ENCODE measurements at places on chromosomes 3 and 15.

GRCh38 chr3:139676632-139677387 is 962 bp downstream of the NMNAT3 start:
- no peak for DNase-seq

GRCh38 chr15:73749533-73749932 is 3.6 kb downstream of the INSYN1 start:
- DNase-seq, result no peak

- no peak for DNase-seq
Observed at GRCh38 chr15:33449810-33450209, 139.0 kb downstream of the RYR3 start.

GRCh38 chr3:31880482-31881078 is 100.5 kb downstream of the OSBPL10 start:
- no peak for DNase-seq

- DNase-seq, result no peak
Observed at GRCh38 chr3:44080474-44081072, 161.1 kb upstream of the TOPAZ1 start.

GRCh38 chr3:59559721-59560435 is 510.1 kb upstream of the CFAP20DC start:
- no peak for DNase-seq

- no peak for DNase-seq
Observed at GRCh38 chr15:66866656-66867055, 164.6 kb downstream of the SMAD6 start.

DNA sequence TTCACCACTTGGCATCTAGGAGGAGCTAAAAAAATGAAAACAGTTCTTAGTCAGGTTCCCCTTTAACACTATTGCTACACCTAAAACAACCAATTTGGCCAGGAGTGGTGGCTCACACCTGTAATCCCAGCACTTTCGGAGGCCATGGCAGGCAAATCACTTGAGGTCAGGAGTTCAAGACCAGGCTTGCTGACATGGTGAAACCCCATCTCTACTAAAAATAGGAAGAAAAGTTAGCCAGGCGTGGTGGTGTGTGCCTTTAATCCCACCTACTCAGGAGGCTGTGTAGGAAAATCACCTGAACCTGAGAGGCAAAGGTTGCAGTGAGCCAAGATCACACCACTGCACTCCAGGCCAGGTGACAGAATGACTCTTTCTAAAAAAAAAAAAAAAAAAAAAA is 124.1 kb downstream of the DGKG start:
- DNase-seq, result no peak

- no peak for DNase-seq
Observed at GRCh38 chr3:114831861-114832260, 315.2 kb downstream of the ZBTB20 start.

DNA sequence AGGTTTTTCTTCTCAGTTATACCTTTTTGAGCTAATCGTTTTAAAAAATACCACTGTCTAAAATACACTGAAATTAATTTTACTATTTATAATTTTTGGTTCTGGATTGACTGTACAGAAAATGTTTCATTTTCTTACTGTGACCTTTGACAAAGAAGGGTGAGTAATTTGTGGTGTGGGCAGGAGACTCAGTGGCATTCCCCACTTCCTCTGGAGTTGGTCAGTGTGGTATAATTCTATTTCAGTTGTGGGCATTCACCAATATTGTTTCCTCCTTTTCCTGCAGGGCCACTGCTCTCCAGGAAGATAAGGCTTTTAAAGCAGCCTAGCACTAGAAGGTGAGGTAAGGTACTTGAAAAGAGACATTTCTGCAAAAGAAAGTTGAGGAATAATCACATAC is 6.5 kb downstream of the DAG1 start:
- no peak for DNase-seq

DNA sequence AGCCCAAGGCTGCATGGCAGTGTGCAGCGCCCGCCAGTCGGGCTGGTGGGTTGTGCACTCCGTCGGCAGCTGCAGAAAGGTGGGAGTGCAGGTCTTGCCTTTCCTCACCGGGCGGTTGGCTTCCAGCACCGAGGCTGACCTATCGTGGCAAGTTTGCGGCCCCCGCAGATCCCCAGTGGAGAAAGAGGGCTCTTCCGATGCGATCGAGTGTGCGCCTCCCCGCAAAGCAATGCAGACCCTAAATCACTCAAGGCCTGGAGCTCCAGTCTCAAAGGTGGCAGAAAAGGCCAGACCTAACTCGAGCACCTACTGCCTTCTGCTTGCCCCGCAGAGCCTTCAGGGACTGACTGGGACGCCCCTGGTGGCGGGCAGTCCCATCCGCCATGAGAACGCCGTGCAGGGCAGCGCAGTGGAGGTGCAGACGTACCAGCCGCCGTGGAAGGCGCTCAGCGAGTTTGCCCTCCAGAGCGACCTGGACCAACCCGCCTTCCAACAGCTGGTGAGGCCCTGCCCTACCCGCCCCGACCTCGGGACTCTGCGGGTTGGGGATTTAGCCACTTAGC is 4.3 kb downstream of the ISL2 start:
- no peak for DNase-seq

- no peak for DNase-seq
Observed at GRCh38 chr3:19473971-19474580, 325.8 kb downstream of the KCNH8 start.

DNA sequence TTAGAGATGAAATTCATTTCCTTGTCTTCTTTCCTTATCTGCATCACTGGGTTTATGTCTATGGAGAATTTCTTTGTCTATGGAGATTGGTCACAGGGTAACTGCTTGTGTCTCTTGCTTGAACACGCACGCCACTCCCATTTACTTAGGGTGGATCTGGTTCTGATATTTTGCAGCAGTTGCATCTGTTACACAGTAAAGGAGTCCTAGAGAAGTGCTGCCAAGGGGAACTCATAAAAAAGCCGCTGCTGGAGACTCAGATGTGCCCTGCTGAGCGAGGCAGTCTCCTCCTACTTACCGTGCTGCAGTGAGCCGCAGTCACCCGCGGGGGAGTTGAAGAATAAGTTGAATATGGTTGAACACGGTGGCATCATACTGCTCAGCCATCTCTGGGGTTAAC is 105.2 kb upstream of the KLHL25 start:
- no peak for DNase-seq

- DNase-seq, result no peak
Observed at GRCh38 chr15:39884351-39884750, 35.7 kb downstream of the GPR176 start.

DNA sequence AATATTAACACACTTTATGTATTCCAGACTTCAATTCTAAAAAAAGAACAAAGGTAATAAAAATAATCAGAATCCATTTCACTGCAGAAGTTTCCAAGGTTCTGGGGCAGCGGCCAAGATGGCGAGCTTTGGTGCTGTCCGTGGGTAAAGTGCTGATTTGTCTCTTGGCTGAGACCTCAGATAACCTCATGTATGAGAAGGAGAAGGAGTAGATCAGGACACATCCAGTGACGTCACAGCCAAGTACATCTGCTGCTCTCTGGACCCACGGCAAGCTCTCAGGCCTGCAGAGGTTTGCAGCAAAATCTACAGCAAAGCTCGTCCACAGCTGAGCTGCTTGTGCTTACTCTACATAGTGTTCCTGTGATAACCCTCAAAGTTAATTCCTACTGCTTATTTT is 165.7 kb downstream of the MAGI1 start:
- no peak for DNase-seq

DNA sequence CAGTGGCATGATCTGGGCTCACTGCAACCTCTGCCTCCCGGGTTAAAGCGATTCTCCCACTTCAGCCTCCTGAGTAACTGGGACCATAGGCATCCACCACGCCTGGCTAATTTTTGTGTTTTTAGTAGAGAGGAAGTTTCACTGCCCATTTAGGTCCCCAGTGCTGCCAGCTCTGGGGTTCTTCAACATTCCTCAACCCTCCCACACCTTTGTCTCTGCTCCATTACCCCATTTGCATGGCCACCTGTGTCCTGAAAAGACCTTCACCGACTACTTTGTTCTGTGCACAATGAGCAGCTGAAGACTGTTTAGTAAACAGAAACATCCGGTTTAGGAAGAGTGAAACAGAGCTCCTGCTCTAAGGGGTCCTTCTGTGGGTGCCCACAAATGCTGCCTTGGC is 92.0 kb downstream of the FAM43A start:
- DNase-seq, result no peak

GRCh38 chr15:100571592-100572167 is 30.3 kb downstream of the LINS1 start:
- DNase-seq, result no peak

GRCh38 chr3:148075771-148076716 is 621.7 kb upstream of the AGTR1 start:
- peak; percentile 74 for DNase-seq

DNA sequence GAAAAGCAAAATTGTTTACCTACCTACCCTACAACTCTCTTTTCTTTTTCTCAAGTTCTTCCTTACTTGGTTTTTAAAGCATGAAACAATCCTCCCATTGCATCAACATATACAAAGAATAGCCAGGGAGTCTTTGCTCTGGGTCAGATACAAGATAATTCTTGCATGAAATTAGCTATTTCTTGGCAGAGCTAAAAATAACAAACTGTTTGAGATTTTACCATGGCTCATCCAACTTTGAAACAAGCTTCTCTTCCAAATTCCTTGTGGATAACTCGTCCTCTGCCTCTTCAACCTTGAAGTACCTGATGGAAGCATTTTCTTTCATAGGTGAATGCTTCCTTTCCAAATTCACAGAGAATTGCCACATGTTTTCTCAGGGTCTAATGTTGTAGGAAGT is 9.2 kb upstream of the CBLB start:
- DNase-seq, result no peak

- no peak for DNase-seq
Observed at GRCh38 chr3:13491206-13491974, 11.3 kb downstream of the HDAC11 start.

DNA sequence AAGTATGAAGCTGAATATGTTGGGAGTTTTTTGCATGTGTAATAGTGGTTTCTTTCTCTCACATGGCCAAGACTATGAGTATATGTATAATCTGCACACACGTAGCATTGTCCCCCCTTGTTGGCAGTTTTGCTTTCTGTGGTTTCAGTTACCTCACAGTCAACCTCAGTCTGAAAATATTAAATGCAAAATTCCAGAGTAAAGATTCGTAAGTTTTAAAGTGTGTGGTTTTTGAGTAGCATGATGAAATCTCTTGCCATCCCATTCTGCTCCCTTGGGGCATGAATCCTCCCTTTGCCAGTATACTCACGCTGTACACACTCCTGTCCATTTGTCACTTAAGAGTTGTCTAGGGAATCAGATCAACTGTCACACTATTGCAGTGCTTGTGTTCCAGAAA is 742.0 kb upstream of the CCDC54 start:
- no peak for DNase-seq

GRCh38 chr3:31051226-31051625 is 156.8 kb upstream of the GADL1 start:
- no peak for DNase-seq

GRCh38 chr15:63499611-63500010 is 4.8 kb upstream of the USP3 start:
- no peak for DNase-seq

DNA sequence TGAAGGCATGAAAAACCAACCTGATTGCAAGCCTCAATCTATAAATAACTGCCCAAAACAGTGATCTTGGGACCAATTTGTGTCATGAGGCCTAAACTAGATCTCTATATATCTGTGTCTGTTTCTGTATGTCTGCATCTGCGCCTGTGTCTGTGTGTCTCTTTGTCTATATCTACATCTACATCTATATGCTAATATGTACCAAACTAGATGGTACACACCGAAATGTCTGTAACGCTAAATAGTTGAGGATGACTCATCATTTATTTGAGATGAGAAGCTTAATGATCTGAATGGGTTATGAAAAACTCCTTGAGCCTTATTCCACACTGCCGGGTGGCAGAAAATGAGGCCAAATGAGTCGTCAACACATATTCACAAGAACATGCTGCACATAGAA is 982.3 kb downstream of the ROBO2 start:
- DNase-seq, result no peak

DNA sequence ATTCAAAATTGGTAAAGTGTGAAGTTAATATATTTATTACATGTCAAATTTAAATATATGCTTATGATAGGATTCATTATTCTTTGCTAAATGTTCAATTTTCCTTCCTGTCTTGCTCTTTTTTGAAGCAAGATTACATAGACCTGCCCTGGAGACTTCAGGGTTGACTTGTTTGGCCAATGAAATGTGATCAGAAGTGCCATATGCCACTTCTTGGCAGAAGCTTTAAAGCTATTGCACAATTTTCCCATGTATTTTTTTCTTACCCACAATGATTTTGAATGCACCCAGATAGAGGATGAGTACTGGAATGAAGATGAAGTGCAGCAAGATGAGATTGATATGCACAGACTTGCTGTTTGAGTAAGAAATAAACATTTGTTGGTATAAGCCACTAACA is 406.3 kb upstream of the BCHE start:
- DNase-seq, result no peak

- no peak for DNase-seq
Observed at GRCh38 chr3:187136936-187137335, 2.4 kb downstream of the RPL39L start.

DNA sequence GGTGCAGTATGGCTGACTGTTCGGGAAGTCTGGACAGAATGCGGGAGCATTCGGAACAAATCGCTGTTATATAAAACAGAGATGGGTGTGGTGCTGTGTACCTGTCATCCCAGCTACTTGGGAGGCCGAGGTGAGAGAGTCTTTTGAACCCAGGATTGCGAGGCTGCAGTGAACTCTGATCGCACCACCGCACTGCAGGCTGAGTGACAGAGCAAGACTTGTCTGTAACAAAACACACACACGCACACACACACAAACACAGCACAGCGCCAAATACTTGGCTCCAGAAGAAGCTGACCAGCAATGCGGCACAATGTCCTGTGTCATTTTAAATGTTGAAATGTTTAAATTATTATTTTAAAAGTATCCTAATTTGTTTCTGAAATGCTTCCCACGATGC is 12.6 kb downstream of the RFTN1 start:
- DNase-seq, result no peak

GRCh38 chr3:130915567-130916292 is 21.8 kb downstream of the ATP2C1 start:
- DNase-seq, result no peak

- peak; percentile 75 for DNase-seq
Observed at GRCh38 chr3:125437631-125438435, 62.7 kb upstream of the ZNF148 start.

DNA sequence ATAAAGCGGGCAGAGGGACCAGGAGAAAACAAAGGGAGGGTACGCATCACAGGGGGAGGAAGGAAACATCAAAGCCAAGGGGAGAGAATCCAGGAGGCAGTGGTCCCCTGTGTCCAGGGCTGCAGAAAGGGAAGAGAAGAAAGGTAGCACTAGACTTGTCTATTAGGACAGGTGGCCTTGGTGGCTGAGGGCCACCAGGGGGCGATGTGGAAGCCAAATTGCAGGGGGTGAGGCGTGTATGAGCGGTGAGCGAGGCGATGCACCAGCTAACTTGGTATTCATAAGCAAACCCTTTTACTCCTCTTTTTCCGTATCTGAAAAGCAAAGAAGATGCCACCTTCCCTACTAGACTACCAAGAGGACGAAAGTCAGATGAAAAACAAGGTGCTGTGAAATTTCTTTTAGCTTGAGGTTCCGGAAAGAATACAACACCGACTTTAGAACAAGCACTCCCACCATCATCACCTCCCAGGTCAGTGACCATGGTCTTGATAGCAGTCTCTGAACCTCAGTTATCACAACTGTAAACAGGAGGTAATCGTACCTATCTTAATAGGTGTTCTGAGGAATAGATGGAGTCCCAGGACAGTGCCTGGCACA is 654.4 kb upstream of the ADAMTS9 start:
- DNase-seq, result no peak

GRCh38 chr15:90981681-90982080 is 12.7 kb downstream of the PRC1 start:
- DNase-seq, result no peak

All from posterior cingulate gyrus (tissue), 11 donors.